ENCODE measurements at places on chromosomes 5 and 9. TPM values are rescaled to one million over a fixed set of nuclear protein-coding genes. Genes with fewer than 3 reads are reported as not detected.
A peak's percentile ranks its signal among the peaks of the same experiment; 100 is the strongest.

The PTGER4 gene
- total RNA-seq: 112 TPM

DNA sequence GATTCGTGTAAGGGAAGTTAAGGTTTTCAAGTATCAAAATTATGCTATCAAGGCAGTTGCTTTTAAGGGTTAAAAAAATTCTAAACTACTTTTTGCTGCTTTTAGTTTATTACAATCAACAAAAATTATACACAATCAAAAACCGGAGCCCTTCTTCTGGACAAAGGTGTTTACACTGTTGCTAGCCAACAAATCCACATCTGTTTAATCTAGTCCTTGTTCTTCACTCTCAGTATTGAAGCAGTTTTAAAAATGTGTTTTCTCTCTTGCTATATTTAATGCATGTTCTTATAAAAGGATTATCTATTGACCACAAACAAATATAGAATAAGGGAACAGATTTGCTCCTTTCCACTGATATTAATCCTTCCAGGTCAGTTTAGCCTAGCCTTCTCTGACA, 2.5 kb downstream of the FEM1C start:
- H3K4me3 ChIP-seq: peak overlapping the region; percentile 8
- H3K27ac ChIP-seq: peak overlapping the region; percentile 20
- DNase-seq: no peak
- peaks cover 13% of the 10 kb centered on the region for H3K4me1 ChIP-seq

DNA sequence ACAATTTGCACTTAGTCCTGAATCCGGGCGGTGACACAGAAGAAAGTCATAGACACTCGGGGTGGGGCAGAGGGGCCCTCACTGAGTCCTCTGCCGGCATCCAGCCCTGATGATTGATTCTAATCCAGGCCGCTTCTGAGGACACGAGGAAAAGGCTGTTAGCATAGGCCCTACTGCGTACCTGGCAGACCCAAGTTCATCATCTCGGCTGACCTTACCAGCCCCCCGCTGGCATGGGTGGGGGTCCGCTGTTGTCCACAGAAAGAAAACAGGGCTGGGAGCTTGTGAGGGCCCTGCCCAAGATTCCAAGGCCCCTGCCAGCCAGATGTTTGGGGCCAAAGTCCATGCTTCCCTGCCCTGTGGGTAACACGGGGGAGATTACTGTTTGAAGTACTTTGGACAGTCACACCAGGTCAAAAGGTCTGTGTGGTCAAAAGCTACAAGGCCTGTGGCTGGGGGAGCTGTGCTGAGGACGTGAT, 24.5 kb downstream of the ERGIC1 start:
- no peak overlapping the region for H3K4me3 ChIP-seq
- no peak for DNase-seq
- H3K27ac ChIP-seq: no peak overlapping the region
- H3K36me3 ChIP-seq: peaks cover 1% of the 10 kb centered on the region
- peaks cover 60% of the 10 kb centered on the region for H3K4me1 ChIP-seq

DNA sequence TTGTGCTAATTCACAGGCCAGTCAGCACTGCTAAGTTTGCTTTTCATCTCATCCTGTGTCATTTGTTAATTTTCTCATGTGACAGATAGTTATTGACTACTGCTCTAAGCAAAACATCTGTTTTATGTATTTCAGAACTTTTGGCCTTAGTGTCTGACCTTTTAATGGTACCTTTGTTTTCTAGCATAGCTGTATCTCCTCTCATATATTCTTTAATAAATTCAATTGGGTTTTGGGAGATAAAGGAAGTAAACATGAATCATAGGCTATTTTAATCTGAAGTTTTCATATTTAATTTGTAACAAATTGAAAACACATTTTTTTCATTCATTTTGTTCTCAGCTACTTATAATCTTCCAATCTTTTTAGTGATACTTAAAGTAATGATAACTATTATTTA, 13.1 kb downstream of the NDUFAF2 start:
- H3K36me3 ChIP-seq: no peaks in the 10 kb centered on the region
- H3K4me1 ChIP-seq: no peaks in the 10 kb centered on the region
- H3K27ac ChIP-seq: no peak overlapping the region
- no peak overlapping the region for H3K4me3 ChIP-seq
- DNase-seq: no peak

DNA sequence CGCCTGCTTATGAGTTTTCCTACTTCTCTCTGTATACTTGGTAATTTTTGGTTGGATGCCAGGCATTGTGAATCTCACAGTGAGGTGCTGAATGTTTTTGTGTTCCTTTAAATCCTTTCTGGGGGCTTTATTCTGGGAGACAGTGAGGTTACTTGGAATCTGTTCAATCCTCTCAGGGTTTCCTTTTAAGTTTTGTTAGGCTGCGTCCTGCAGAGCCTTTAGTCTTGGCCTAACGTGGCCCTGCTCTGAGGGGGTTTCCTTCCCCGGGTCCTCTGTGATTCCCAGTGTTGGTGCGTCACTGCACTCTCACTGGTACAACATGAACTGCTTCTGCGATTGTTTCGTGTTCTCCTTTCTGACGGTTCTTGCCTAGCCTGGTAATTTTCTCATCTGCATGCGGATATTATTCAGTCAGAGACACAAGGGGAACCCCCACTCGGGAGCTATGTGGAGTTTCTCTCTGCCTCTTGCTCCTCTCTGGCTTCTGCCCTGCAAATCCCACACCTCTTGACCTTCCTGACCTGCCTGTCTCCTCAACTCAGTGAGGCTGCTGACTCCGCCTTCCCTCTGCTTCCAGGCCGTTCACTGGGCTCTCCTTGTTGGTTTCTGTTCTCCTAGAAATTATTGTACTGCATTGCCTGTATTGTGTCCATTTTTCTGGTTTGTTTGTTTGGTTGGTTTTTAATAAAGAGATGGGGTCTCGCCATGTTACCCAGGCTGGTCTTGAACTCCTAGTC, 128.1 kb downstream of the DAB2IP start:
- no peak overlapping the region for H3K4me3 ChIP-seq
- H3K36me3 ChIP-seq: no peaks in the 10 kb centered on the region
- DNase-seq: no peak
- no peak overlapping the region for H3K27ac ChIP-seq
- H3K4me1 ChIP-seq: peaks cover 7% of the 10 kb centered on the region
- H3K27me3 ChIP-seq: no peaks in the 10 kb centered on the region

The SLC27A6 gene
- total RNA-seq: not detected

The PLCXD3 gene
- not detected for total RNA-seq

DNA sequence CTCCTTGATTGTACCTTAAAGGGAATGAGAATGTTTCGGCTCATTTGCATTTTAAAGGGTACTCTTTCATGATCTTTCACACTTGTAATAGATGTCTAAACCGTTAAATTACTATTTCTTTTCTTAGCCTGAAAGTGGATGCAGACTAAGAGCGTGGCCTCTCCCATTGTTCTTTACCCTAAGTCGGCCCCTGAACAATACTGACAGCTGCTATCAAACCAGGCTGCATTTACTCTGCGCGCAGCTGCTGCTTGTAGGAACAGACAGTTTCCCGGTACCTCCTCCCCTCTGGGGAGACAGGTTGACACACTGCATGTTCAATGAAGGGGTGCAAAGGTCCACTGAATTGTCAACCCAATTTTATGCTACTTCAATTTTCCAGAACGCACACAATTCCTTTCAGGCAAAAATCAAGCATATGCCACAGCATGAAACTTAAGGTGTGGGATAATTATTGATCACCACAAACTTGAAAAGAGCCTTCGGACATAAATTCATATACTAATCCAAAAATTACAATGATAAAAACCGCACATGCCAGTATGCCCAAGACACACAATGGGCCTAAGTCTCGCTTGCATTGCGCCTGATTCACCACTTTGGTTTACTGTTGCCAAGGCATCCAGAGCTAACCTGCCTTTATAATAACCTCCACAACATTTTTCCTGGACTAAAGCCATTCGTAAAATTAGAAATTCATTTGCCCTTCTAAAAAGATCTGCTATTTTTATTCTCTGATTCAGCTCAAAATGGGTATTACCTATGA, 39.7 kb downstream of the TLE1 start:
- H3K27me3 ChIP-seq: no peaks in the 10 kb centered on the region
- no peak for DNase-seq
- H3K36me3 ChIP-seq: peaks cover 11% of the 10 kb centered on the region
- no peak overlapping the region for H3K4me3 ChIP-seq

The MSX2 gene
- total RNA-seq: not detected

DNA sequence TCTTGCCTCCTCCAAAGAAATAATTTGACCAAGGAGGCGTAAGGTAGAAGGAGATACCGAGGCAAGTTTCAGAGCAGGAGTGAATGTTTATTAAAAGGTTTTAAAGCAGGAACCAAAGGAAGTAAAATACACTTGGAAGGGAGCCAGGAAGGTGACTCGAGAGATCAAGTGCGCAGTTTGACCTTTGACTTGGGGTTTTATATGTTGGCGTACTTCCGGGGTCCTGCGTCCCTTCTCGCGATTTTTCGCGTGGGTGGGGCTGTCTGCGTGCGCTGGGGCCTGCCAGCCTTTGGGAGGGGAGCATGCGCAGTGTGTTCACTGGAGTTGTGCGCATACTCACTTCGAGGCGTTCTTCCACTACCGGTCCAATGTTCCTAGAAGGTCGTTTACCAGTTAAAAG, 166.0 kb upstream of the IRX2 start:
- no peak for DNase-seq
- no peak overlapping the region for H3K4me3 ChIP-seq
- no peaks in the 10 kb centered on the region for H3K36me3 ChIP-seq
- no peaks in the 10 kb centered on the region for H3K27me3 ChIP-seq
- no peak overlapping the region for H3K27ac ChIP-seq
- H3K4me1 ChIP-seq: no peaks in the 10 kb centered on the region

DNA sequence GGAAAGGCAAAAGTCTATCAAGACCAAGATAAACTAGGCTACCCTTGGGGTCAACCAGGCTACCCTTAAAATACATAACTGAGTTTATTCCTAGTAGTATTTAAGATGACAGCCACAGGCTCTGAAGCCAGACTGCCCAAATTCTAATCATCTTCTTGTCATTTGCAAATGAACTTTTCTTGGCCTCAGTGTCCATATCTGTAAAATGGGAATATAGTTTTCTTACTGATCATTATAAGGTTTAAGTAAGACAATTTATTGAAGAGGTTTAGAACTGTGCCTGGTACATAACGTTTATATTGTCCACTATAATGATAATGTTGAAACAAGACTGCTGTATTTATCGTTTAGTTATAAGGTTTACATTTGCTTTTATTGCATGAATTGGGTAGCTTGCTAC, 112.5 kb downstream of the SLC12A2 start:
- DNase-seq: no peak
- H3K4me1 ChIP-seq: peaks cover 2% of the 10 kb centered on the region
- H3K36me3 ChIP-seq: no peaks in the 10 kb centered on the region

All from natural killer cell (primary cell).